Stimulated activated CD8-positive, alpha-beta memory T cell treated with anti-CD3 and anti-CD28 coated beads, Interleukin-12 subunit alpha, Interleukin-12 subunit beta, amount 100 ng/mL, for 1 hour (primary cell): ENCODE measurements at places on chromosomes 7 and 10.

DNA sequence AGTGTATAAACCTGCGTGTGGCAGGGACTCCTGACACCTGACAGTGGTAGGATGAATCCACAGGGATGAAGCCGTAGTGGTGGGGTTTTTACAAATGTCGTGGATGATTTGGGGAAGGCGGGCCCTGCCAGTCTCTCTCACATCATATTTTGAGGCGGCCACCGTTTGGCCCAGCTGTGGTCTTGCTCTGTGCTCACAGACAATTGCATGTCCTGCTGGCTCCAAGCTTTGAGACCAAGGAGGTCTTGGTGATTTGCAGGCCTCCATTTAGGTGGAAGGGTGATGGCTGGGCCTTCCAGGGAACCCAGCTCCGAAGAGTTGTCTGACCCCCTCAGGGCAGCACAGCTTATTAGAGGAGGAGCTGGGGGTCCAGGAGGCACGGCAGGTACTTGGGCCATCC is 151.1 kb upstream of the SHH start:
- DNase-seq = no peak

GRCh38 chr7:43725251-43725650 is 4.1 kb downstream of the COA1 start:
- no peak for DNase-seq

- no peak for DNase-seq
These were observed 8.6 kb upstream of the TARP start for GRCh38 chr7:38282081-38282480.

- no peak for DNase-seq
These were observed 1.6 kb downstream of the BICC1 start for GRCh38 chr10:58514111-58514770.

GRCh38 chr10:43968076-43968475 is 319.4 kb upstream of the ZNF32 start:
- DNase-seq = no peak

- DNase-seq = no peak
These were observed 128.8 kb upstream of the DNAJB12 start for GRCh38 chr10:72483471-72483870.

DNA sequence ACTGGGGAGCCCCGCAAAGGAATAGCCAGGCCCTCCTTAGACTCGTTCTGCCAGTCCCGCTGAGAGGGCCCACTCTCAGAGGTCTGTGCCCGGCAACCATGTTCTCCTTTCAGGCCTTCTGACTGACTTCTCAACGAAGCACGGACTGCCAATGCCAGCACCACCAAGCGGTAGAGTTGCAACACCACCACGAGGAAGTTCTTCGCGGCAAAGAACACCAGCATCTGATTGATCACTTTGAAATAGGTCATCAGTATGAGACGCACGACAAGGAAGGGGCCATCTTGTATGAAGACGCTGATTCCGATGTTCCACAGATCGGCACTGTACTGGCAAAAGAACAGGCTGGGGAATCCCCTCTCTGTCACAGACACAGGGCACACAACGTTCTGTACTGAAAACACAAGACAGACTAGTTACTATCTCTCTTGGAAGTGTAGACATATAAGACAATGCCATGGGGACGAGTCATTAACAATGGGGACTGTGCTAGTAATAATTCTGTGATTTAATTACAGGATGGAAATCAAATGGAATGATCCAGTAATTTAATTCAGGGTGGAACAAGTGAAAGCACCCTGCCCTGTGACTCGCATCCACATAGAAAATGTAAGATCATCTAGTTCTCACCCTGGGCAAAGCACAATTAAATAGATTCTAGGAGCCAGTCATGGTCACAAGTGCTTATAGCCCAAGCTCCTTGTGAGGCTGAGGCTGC is 42.7 kb downstream of the TMEM26 start:
- DNase-seq = no peak

- no peak for DNase-seq
These were observed 264.8 kb downstream of the KIF20B start for GRCh38 chr10:89966211-89966610.

GRCh38 chr7:158001003-158001402 is 586.6 kb downstream of the PTPRN2 start:
- no peak for DNase-seq

GRCh38 chr10:79241629-79241989 is 105.7 kb upstream of the PPIF start:
- DNase-seq = no peak

DNA sequence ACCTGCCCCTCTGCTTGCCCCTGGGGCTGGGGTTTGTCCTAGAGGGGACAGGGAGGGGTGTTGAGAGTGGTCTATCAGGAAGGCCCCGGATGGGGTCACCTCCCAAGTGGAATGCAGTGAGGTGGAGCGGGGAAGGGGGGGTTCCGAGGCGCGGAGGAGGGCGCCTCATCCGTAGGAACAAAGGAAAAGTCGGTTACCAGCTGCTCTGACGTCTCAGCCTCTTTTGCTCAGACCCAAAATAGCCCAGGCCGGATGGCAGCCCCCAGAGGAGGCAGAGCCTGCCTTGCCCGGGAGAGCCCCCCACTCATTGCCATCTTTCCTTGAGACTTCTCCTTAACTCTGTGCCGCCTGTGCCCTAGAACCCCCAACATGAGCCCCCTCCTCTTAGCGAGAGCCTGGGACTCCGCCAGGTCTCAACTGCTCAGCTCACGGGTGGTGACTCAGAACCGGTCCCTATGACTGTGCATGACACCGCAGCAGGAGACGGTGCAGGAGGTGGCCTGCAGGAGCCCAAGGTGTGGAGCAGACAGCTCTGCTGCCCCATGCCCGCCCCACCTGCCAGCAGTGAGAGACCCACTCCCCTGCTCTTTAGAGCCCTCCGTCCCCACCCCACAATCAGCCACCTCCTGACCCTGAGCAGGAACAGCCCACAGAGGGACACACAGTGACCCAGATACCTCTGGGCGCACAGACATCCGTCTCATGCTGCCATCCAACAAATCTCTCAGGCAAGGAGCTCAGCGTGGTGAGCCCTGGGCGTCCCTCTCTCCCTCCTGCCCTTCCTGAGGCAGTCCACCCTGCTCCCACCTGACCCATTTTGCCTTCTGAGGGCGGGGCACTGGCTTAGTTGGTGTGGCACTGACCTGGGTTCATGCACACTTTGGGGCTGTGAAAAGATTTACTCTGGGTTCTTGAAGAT is 13.1 kb downstream of the STX1A start:
- DNase-seq = no peak

GRCh38 chr7:54985426-54986330 is 33.1 kb upstream of the EGFR start:
- no peak for DNase-seq

DNA sequence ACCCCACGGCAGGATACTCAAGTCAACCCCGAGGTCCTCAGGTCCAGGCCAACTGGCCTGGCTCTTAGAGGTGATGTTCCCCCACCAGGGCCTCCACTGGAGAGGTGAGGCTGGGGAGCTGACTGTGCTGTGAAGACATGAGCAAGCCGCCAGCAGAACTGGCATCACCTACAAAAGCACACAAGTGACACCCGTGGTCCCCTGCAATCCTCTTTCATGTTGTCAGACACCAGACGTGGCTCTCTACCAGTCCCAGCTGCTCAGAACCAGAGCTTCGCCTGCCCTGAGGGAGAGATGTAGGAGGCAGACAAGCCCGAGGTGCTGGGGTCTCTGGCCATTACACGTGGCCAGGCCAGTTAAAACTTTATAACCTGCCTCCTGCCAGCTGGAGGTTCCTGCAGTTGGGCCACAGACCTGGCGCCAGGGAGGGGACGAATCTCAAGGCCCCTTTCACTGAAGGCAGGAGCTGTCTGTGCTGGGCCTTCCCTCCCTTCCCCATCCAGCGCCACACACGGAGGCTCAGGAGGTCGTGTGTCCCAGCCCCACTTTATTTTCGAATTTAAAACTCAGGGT is 2.2 kb downstream of the COMTD1 start:
- no peak for DNase-seq

- no peak for DNase-seq
These were observed 297.4 kb upstream of the NEBL start for GRCh38 chr10:21194510-21194993.

GRCh38 chr7:8201846-8202441 is 60.0 kb downstream of the ICA1 start:
- no peak for DNase-seq

GRCh38 chr7:143245123-143245522 is 18.1 kb upstream of the GSTK1 start:
- DNase-seq = no peak

DNA sequence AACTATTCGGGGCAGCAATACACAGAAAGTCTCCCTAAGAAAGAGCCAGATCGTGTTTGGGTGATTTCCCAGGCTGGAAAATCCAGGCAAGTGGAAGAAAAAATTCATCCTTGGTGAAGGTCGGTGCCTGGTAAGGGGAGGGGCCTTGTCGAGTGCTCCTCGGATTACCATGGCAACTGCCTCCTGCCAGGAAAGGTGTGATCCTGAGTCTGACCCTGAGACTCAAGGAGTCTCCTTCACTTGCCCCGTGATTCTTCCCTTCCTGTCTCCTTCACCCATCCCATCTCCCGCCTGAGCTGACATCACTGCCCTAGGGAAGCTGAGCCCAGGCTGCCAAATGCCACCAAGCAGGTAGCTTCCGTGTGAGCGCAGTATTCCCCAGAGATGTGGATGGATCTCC is 112.2 kb downstream of the MYL10 start:
- DNase-seq = no peak

DNA sequence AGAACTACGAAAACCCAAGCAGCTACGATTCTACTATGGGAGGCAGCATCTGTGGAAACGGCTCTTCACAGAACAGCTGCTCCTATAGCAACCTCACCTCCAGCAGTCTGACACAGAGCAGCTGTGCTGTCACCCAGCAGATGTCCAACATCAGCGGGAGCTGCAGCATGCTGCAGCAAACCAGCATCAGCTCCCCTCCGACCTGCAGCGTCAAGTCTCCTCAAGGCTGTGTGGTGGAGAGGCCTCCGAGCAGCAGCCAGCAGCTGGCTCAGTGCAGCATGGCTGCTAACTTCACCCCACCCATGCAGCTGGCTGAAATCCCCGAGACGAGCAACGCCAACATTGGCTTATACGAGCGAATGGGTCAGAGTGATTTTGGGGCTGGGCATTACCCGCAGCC is 81.6 kb upstream of the SAMD8 start:
- no peak for DNase-seq

GRCh38 chr7:135917721-135918120 is 59.4 kb downstream of the MTPN start:
- DNase-seq = no peak

GRCh38 chr10:91378061-91378460 is 32.1 kb upstream of the HECTD2 start:
- peak; percentile 12 for DNase-seq

DNA sequence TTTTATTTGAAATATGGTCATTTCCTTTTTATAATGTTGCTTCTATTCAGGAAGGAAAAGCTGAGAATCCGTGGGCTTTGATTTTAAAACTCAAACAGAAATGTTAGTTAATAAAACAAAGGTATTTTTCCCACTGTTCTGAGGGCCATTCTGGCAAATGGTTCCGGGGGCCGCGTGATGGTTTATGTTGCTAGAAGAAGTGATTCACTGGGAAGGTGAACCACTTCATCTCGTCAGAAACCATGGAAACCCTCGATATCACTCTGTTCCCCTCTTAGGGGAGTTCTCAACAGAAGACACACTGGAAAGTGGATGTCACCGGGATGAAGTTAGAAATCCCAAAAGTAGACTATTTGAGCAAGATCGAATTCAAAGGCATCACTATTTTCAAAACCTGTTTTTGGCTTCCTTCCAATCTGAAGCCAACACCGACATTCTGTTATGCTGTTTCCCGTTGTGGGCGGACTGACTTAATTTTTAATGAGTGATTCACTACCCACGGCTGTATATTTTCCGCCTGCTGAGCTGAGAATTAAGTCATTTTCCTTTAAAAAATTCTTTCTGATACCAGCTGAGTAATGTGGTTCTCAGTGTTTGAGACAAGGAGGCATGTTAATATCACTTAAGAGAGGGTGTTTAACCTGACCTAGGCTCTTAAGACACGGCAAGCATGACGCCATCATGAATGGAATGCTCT is 84.1 kb downstream of the PTPRE start:
- DNase-seq = peak; percentile 18

GRCh38 chr10:11433657-11434056 is 177.8 kb downstream of the USP6NL start:
- DNase-seq = no peak

DNA sequence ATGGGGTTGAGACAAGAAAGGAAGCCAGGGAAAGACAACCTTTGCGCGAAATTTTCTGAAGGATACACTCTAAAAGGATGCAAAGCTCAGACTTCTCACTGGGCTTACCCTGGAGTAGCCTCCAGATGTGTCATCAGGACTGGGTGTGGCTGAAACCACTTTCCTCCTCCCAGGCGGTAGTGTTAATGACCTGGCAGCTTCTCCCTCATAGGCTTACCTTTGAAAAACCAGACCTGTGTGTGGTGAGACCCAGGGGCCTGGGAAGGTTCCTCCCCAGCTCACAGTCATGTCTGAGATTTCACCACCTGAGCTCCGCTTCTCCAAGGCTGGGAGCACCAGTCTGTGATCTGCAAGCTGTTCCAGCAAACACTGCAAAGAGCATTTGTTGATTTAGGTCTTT is 93.7 kb downstream of the EPC1 start:
- no peak for DNase-seq

- no peak for DNase-seq
These were observed 350.5 kb upstream of the LRRTM3 start for GRCh38 chr10:66575251-66575855.

- DNase-seq = peak; percentile 56
These were observed 32.2 kb upstream of the TMEM72 start for GRCh38 chr10:44878706-44879530.

DNA sequence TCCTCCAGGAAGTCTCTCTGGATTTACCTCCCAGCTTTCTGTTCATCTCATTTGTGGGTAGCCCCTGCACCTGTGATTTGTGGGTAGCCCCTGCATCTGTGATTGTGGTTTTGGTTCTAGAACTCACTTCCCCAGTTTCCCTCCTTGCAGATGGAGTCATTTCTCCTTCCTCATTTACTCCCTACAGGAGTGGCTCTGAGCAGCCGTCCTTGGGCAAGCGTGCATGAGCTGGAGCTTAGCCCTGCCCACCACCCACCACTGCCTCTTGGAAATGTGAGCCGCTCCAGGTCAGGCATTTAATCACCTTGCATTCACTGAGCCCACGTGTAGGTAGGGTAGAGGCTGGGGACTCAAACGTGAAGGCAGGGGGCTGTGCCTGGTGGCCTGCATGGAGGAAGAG is 8.2 kb downstream of the COL26A1 start:
- DNase-seq = no peak

GRCh38 chr7:157011333-157012112 is 1.1 kb upstream of the MNX1 start:
- DNase-seq = no peak
